ENCODE measurements at places on chromosomes 7 and 10. TPM values are rescaled to one million over a fixed set of nuclear protein-coding genes. Genes with fewer than 3 reads are reported as not detected.

Gene HOXA6
- total RNA-seq = 3.8 TPM

Gene PDE6C
- total RNA-seq = not detected

Gene NUTM2E
- 0.02 TPM for total RNA-seq

Gene ATAD1
- total RNA-seq = 28.2 TPM

Gene SCRN1
- total RNA-seq = 171 TPM
